Activated CD4-positive, alpha-beta T cell treated with anti-CD3 and anti-CD28 coated beads for 36 hours (primary cell): ENCODE measurements at places on chromosomes 16 and 17. TPM values are rescaled to one million over a fixed set of nuclear protein-coding genes. Genes with fewer than 3 reads are reported as not detected.

Gene NT5M
- total RNA-seq: 4.3 TPM

Gene TNFRSF17
- not detected for total RNA-seq

Gene ETV4
- 2.9 TPM for total RNA-seq

Gene CCL13
- not detected for total RNA-seq

Gene HID1
- 1.6 TPM for total RNA-seq

Gene LPCAT2
- total RNA-seq: 0.37 TPM

Gene CACNG4
- total RNA-seq: not detected

Gene ASPA
- total RNA-seq: not detected

Gene AANAT
- not detected for total RNA-seq

Gene TEX14
- total RNA-seq: 0.21 TPM

Gene SLC35G6
- not detected for total RNA-seq

Gene ZNF750
- total RNA-seq: not detected

Gene PYDC1
- not detected for total RNA-seq

Gene SPECC1
- total RNA-seq: 6.1 TPM

Gene ANKFN1
- not detected for total RNA-seq

Gene KRTAP3-1
- not detected for total RNA-seq

Gene HS3ST6
- not detected for total RNA-seq

Gene PMP22
- 0.16 TPM for total RNA-seq

Gene PITPNM3
- total RNA-seq: 0.72 TPM

Gene SLFN12L
- total RNA-seq: 23.7 TPM

Gene TMEM220
- 1.1 TPM for total RNA-seq

Gene MFAP4
- total RNA-seq: not detected
